ENCODE measurements at places on chromosomes 11 and 22.
A peak's percentile ranks its signal among the peaks of the same experiment; 100 is the strongest.

DNA sequence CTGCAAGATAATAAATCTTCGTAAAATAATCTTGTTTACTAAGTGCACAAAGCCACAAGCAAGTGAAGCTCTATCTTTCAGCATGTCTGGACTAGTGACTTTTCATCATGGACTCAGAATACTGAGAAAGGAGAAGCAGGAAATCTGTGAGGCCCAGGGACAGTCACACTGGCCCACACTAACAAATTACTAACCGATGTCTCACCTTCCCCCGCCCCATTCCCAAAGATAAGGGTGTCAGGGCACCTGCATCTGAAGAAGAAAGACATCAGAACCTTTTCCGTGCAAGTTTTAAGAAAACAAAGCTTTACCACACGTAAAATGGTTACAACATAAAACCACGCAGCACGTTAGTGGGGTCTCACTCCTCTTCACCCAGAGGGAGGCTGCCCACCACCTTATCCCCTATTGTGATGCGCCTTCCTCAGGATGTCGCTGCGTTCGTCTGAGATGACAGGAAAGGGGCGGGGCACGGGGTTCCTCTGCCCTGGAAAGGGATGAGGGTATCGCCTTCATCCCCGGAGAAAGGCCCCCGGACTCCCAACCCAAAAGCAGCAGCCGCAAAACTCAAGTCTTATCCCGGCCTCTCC lies 616 bp downstream of the BTBD10 start:
- peak; percentile 39 for DNase-seq

DNA sequence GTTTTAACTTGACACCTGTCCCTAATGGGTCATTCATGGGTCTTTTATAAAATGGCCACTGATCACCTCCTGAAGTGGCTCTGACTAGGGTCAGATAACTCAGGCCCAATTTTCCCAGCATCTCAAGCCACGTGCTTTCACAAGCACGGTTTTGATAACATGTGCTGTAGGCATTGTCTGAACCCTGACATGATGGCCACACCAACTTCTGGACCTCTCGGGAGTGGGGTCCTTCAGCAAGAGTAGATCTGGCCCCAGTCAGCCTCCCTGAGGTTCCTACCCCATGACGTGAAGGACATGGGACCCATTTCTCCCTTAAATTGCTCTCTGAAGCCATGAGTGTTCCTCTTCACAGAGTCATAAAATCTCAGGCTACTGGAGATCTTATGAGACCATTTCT lies 60.4 kb upstream of the CCND1 start:
- DNase-seq = no peak

GRCh38 chr11:128326791-128327190 lies 260.6 kb downstream of the ETS1 start:
- no peak for DNase-seq

- DNase-seq = no peak
Observed at GRCh38 chr11:95193541-95193940, 37.5 kb downstream of the SESN3 start.

- DNase-seq = no peak
Observed at GRCh38 chr11:104856607-104857006, 41.7 kb downstream of the CASP12 start.

DNA sequence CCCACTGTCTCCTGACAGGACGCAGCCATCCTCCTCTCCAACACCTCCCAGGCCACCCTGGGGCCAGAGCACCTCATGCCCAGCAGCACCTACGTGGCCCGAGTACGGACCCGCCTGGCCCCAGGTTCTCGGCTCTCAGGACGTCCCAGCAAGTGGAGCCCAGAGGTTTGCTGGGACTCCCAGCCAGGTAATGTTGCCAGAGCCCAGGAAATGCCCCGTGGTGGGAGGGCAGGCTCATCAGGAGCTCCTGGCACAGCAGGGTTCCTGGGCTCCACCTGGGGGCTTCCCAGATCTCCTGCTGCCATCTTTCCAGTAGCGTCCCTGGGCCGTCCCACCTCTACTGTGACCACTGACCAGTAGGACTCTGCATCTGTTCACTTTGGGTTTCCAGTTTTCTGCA lies 16.2 kb downstream of the CSF2RB start:
- no peak for DNase-seq

- DNase-seq = no peak
Observed at GRCh38 chr22:36734171-36735058, 30.9 kb upstream of the CACNG2 start.

Measured in activated gamma-delta T cell (primary cell).